A673 (cell line): ENCODE measurements at places on chromosomes 7 and 10.

GRCh38 chr7:152054367-152055230, 29.1 kb downstream of the GALNT11 start:
- peak; percentile 45 for DNase-seq

DNA sequence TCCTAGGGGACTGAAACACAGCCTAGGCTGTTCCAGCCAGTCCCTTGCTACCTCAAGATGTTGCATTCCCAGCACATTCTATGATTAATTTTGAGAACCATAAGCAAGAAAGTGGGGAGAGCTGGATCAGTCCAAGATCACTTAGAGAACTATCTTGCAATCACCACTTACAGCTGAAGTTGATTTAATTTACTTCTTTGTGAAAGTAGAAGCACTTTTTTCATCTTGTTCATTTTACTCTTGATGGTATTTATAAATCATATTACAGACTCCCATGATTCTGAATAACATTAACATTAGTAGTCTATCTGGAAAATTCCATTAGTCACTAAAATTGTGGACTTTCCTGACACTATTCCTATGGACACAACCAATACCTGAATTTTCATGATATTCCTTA, 118.5 kb downstream of the ETV1 start:
- DNase-seq = no peak

- DNase-seq = peak; percentile 78
These were observed 77.1 kb downstream of the ITGB8 start for GRCh38 chr7:20407585-20408466.

GRCh38 chr10:15363031-15363430, 8.1 kb downstream of the FAM171A1 start:
- DNase-seq = no peak

DNA sequence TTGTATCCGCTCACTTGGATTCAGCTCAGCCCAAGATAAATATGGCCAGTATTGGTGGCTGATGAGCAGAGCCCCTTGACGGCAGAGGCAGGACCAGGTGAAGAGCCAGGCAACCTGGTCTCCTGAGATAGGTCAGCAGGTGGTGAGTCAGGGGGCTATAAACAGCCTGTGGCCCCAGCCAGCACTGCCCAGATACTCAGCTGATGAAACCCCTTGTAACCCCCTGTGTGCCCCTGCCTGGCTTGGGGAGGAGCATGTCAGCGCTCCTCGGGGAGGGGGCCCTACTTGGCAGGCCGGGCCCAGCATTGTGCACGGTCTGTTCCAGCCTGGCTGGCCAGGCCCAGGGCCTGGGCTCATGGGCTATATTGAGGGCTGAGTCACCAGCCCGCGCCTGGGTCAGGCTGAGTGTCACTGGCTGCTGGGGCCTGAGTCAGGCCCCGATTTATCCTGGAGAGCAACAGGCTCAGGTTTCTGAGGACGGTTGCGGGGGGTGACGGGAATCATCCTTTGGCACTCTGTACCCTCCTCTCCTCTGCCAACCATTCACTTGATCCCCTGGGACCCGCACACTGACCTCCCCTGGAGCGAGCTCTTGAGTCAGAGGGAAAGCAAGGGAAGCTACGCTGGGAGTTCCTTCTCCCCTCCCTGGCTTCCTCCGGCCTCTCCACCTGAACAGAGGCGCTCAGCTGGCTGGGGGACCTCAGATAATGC, 2.8 kb upstream of the FLNC start:
- DNase-seq = no peak

DNA sequence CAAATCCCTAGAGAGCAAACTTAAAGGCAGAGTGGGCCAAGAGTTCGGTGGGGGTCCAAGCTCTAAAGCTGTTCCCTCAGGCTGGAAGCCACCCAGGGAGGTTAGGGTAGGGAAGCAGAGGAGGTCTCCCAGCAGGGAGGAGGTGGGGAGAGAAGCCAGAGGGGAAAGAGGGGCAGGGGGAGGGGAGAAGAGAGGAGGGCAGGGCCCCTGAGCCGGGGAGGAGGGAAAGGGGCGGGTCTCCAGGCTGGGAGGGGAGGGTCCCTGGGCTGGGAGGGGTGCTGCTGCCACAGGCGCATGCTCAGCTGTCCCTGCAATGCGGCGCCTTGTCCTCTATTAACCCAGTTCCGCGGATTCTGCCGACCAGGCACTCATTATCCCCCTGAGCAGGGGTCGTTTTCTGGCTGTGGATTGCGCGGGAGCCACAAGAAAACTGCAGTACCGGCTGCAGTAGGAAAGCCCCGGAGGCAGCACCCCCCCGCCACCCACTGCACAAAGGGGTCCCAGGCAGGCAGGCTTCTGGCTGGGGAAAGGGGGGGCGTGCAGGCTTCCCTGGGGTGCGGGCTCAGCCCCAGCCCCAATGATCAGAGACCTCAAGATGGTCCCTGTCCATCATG, 49.3 kb downstream of the CAMK2B start:
- peak; percentile 77 for DNase-seq

DNA sequence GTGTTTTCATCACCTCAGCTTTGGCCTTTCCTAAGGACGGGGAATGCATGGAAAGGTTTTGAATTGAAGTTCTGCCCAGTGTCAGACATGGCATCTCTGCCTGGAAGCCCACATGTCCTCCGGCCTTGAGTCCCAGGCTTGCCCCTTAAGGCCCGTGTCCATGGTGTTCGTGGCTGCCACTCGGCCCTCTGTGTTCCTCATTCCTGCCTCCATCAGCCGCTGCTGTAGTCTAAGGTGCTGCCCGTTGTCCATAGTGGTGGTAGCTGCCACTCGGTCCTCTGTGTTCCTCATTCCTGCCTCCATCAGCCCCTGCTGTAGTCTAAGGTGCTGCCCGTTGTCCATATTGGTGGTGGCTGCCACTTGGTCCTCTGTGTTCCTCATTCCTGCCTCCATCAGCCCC, 180.7 kb upstream of the SHH start:
- DNase-seq = no peak

GRCh38 chr7:22879280-22879679, 56.6 kb upstream of the TOMM7 start:
- DNase-seq = no peak

- DNase-seq = no peak
These were observed 187.4 kb upstream of the TMEM72 start for GRCh38 chr10:44723619-44724325.

GRCh38 chr7:17150018-17150417, 148.4 kb upstream of the AHR start:
- DNase-seq = no peak

- DNase-seq = no peak
These were observed 35.3 kb downstream of the TLX1 start for GRCh38 chr10:101166430-101166829.

- DNase-seq = no peak
These were observed 21.8 kb downstream of the SEMA3C start for GRCh38 chr7:80896906-80897598.

GRCh38 chr10:91350651-91351081, 59.5 kb upstream of the HECTD2 start:
- DNase-seq = no peak

DNA sequence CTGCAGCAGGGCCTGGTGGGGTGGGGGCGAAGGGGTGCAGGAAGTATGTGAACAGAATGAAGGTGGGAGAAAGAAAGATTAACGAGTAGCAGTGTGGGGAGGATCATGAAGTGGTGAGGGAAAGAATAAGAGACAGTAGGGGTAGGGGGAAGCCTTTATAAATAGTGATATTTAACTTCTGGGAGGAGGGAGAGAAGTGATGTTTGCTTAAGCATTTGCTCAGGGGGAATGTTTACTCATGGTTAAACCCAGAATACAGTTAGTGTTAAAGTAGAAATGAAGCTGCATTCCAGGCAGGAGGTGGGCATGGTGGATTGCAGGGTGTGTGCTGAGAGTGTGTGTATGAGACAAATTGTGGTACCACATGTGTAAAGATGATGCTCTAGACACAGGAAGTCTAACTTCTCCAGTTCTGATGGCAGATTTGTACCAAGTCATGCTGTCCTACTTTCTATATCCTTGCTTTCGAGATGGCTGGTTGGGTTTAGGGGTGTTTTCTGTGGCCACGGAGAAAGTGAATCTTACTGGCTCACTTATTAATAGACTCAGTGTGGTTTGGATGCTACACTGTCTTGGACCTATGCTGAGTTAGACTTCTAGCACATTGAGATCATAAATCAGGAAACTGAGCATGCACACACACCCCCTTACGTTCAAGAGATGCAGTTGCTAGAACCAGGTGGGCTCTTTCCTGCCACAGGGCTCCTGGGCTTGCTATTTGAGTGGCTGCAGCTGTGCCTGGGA, 10.6 kb upstream of the DNMBP start:
- no peak for DNase-seq

GRCh38 chr10:76278811-76279460, 847.5 kb downstream of the LRMDA start:
- DNase-seq = no peak

DNA sequence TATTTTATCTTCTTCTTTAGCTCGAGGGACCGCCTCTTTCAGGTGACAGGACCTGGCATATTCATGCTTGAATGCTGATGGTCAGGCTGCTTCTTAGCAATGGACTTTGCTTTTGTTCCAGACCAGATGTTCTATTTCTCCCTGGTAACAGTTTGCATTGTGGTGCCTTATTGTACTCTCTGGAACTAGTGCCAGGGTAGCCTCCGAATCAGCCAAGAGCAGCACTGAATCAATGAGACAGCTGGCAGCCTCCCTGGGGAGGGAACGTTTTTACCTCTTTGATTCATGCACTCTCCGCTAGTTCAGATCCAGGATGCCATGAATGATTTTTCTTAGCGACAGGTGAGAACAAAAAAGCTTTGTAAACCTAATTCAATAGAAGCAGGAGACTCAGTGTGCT, 54.1 kb upstream of the NXPH1 start:
- DNase-seq = no peak

DNA sequence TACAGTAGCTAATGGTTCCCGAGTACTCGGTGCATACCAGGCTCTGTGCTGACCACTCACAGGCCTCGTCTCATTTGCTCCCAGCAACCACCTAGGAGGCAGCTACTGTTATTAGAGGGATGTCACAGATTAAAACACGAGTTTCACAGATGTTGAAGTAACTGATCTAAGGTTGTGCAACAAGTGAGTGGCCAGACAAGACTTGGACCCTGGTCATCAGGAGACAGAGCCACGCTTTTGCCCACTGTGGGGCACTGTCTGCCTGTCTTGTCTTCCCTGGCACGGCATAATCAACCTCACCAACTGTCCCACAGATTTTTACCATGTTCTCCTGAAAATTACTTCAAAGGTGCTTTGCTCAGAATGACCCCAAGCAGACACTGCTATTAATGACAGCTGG, 111.6 kb upstream of the HABP2 start:
- DNase-seq = no peak

DNA sequence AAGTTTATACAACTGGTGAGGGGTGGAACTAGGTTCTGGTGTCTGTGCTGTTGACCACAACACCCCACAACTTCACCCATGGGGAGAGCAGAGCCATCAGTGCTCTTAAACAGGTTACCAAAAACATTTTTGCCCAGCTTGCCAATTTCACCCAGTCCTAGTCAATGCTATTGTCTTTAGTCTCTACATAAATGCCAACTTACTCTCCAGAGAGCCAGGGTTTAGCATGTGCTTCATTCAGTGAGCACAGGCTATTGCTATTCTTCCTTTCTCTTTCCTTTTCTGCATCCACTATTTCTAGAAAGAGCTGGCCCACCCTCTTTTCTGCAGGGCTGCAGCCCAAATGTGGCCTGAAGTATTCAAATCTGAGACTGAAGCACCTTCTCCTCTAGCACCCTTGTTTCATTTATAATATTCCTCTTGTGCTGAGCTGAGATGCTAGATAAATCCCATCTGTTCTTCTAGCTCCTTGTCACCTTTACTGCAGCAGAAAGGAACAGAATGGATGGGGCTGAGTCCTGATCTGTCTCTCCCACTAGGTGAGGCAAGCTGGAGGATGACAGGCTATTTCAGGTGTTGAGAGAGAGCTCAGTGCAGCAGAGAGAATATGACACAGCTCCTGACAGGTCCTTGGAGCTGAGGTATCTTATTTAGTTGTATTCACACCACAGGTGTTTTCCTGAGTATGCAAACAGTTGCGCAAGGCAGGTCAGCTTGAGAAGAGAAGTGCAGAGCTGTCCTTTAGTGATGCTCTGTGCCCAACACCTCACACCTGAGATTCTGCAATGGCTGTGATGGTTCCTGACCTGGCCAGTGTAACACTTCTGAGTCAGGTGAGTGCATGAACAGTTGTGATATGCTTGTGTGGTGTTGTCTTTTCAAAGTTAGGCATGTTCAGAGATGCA, 819.2 kb downstream of the CCSER2 start:
- no peak for DNase-seq

DNA sequence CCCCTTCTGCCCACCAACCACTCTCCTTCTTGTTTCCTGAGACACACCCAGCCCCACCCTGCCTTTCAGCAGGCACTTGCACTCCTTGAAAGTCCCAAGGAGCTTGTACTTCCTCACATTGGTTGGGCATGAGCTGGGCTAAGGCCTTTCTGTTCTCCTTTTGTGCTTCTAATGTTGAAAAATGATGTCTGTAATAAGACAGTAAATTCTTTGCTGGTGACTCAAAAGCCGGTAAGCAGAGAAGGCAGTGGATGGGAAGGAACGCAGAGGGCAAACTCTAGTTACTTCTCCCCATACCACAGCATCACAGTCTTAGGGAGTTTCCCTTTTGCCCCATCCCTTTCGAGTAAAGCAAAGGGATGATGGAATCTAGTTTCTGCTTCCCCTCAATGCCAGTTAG, 185.6 kb downstream of the PLXNA4 start:
- no peak for DNase-seq

DNA sequence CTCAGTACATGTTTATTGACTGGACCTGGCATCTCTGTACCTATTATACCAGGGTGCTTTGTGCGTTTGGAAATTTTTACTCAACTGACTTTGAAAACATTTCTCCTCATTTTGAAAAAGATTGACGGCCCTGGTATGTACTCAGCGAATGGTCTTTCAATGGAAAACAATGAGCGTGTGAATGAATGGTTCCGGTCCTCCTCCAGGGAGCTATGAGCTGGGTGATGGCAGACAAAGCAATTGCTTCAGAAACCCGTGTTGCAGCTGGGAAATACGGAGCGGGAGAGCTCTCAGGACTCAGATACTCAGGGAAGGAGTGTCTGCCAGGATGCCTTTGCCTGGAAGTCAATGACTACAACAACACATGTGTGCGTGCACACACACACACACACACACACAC, 125.9 kb downstream of the PAXIP1 start:
- no peak for DNase-seq

DNA sequence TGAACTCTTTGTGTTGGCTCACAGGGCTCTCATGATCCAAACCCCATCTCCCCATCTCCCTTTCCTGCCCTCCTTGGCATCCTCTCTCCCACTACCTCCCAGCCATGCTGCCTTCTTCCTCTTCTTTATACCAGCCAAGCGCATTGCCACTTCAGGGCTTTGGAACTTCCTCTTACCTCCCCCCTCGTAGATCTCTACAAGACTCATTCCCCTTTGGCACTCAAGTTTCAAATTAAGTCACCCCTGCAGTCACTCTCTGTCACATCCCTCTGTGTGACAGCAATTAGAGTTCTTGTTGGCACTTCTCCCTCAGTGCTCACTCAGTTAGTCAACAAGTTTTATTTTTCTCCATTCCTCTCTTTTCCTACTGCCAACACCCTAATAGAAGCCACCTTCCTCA, 20.8 kb upstream of the NRP1 start:
- DNase-seq = peak; percentile 19

DNA sequence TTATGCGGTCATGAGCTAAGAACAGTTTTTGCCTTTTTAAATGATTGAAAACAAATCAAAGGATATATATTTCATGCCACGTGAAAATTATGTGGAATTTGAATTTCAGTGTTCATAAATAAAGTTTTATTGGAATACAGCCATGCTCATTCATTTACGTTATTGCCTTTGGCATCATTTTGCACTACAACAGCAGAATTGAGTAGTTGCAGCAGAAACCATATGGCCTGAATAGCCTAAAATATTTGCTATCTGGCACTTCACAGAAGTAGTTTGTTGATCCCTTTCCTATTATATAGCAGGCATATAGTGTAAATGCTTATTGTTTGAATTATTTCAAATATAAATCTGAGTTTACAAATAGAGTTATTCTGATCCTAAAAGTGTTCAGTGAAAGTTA, 59.7 kb downstream of the AUTS2 start:
- no peak for DNase-seq
